ENCODE measurements at places on chromosomes 16 and 17.

DNA sequence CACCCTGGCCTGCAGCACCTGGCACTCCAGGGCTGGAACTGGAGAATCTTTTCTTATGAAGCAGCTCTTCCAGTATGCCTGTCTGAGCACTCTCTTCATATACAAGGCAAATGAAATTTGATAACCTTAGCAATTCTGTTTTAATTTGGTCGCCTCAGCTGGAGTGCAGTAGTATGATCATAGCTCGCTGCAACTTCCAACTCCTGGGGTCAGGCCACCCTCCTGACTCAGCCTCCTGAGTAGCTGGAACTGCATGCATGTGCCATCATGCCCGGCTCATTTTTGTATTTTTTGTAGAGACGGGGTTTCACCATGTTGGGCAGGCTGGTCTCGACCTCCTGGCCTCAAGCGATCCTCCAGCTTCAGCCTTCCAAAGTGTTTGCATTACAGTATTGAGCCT, 140.8 kb upstream of the CHMP6 start:
- DNase-seq: peak; percentile 83

DNA sequence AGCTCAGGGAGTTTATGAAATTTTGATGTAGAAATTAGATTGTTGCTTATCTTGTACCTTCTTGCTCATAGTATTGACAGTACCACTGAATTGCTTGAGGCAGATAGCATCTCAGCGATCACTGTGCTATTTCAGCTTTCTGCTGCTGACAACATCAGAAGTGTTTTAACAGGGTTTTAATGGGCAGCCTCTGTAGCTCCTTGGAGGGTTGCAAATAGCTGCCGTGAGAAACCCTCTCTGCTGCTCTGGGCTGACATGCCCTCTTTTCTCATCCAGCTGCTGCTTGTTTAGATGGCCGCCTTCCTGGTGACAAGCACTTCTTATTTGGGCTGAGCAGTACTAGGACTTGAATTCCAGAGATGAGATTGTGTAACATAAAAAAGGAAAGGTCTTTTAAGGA, 180.2 kb upstream of the TBX2 start:
- no peak for DNase-seq

GRCh38 chr17:494601-495265, 142.1 kb upstream of the RPH3AL start:
- no peak for DNase-seq

DNA sequence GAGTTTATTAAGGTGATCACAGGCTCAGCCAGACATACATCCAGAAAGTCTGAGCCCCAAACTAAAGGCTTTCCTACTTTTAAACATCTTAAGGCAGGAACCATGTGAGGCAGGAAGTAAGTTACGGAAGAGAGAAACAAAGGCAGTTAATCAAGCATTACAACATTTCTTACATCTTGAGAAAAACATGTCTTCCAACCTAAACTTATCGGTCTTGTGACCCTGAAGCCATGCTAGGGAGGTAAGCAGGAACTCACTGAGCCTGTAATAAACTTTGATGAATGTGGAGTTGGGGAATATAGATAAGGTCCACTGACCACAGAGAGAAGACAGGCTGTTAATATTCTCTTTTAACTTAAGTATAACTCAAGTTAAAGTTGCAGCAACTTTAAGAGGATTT, 3.5 kb upstream of the ACSM3 start:
- DNase-seq: no peak

- no peak for DNase-seq
Observed at GRCh38 chr17:72315122-72315913, 194.5 kb downstream of the SOX9 start.

GRCh38 chr16:50093607-50094539, 28.1 kb downstream of the HEATR3 start:
- no peak for DNase-seq

GRCh38 chr17:17790637-17791464, 45.9 kb downstream of the SREBF1 start:
- no peak for DNase-seq

GRCh38 chr17:78974635-78975591, 4.8 kb downstream of the LGALS3BP start:
- peak; percentile 77 for DNase-seq

- no peak for DNase-seq
Observed at GRCh38 chr16:7998789-7999453, 591.4 kb downstream of the TMEM114 start.

- DNase-seq: no peak
Observed at GRCh38 chr17:68867759-68868516, 87.3 kb downstream of the ABCA8 start.

DNA sequence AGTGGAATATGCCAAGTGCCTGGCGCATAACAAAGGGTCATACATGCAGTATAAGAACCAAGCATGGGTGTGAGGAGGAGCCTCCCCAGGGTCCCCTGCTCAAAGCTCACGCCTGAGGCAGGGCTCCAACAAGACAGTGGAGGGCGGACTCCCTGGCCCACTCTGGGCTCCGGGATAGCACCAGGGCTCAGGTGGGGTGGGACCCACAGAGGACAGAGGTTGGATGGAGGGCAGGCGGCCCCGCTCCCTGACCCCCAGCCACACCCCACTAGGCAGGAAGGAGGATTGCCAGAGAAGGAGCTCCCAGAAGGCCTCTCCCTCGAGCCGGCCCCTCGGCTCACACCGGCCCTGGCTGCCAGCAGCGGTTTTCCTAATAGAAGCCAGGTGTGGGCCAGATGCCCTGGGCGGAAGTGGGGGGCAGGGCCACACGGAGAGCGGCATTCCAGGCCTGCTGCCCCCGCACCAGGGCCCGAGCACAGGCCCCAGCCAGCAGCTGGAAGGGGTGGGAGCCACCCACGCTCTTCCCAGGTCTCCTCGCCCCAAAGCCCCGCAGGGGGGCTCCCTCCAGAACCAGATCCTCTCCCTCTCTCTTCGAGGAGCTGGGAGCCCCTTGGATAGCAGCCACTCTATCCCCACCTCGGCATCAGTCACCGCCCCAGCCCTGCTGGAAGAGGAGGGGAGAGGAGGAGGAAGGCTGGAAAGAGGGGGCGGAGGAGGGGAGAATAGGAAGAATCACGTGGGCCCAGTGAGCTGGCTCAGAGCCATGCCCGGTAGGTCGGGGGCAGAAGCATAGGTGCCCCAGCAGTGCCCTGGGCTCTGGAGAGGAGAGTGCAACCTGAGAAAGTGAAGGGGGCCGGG, 21.0 kb downstream of the VASN start:
- DNase-seq: peak; percentile 62

DNA sequence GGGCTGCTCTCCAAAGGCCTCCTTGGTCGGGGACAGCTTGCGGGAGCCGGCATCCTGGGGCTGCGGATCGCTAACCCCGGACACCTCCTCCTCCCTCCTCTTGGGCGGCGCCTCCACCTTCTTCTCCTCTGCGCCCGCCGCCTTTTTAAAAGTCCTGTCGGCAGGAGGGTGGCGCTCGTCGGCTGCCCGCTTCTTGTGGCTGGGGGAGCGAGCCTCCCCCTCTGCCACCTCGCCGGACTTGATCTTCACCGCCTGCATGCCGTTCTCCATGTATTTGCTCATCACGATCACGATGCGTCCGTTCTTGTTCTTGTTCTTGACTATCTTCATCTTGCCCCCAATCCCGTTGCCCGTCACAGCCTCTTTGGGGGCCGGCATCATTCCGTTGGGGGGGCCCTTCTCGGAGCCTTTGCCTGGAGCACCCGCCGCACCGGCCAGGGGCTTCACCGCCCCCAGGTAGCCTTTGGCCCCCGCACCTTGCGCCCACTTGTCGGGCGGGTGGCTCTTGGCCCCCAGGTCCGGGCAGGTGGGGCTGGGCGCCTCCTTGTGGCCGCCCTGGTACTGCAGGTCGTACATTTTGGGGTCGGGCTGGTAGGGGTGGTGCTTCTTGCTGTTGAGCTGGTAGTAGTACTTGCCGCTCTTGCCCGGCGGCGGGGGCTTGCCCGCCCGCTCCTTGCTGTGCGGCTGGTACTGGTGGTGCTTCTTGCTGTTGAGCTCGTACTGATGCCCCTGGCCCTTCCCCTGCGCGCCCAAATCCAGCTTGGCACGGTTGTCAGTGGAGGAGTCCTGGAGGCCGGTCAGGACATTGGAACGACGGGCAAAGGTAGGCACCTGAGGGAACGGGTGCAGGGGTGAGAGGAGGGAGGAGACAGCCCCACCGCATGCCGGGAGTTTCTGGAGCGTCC, 4.4 kb downstream of the CBX4 start:
- no peak for DNase-seq

DNA sequence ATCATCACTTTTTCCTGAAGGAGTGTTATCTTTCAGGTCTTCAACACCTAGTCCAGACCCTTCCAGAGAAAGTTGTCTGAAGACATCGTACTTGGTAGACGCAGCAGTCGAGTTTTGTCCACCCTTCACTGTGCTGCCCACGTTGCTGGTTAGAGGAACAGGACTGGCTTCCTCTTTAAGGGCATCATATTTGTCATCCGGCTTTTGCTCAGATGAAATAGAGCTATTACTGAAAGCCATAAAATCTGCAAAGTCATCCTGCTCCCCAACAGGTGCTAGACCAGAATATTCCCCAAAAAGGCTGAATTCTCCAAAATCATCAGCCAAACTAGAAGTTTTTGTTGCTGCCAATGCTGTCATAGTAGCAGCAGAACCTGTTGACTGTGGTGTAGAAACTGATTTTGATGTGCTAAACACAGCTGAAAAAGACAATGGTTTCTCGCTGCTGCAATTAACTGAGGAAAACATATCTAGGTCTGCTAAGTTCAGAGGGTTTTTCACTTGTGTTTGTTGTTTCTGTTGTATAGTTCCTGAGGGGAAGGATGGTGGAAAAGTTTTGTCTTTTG, 55.7 kb downstream of the SYNRG start:
- no peak for DNase-seq

GRCh38 chr17:50866950-50867362, 802 bp upstream of the TOB1 start:
- DNase-seq: no peak

GRCh38 chr17:50028736-50029120, 27.2 kb upstream of the ITGA3 start:
- DNase-seq: no peak

DNA sequence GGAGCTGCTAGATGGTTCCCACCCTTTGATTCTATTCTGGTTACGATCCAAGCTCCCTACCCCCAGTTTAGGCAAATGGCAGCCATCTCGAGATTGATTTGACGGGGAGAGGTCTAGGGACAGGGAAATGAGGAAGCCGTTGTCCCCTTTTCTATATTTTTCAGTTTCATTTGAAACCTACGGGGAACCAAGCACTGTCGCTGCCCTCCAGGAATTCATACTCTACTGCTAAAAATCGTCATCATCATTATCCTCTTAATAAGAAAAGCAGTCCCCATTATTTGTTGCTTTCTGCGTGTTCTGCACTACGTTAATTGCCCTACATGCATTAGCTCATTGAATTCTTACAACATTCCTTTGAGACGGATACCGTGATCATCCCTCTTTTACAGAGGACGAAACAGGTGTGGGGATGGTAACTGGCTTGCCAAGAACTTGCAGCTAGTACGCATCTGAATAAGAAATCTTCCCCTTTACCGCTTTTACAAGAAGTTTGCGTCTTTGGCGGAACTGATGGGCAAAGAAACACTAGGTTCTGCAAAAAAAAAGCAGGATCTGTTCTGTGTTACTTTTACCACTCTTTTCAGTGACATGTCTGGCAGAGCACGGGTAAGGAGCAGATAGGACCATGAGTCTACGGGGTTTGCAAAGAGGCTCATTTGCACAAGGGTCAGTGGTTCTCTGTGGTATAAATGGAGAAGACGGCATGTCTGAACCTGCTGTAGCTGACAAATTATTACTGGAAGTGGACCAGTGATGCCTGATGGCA, 1.1 kb downstream of the CCP110 start:
- peak; percentile 77 for DNase-seq

- no peak for DNase-seq
Observed at GRCh38 chr16:79367822-79368221, 232.7 kb downstream of the MAF start.

GRCh38 chr16:30903596-30903995, 7.2 kb downstream of the CTF1 start:
- no peak for DNase-seq

- no peak for DNase-seq
Observed at GRCh38 chr16:16945207-16945606, 525.6 kb downstream of the XYLT1 start.

DNA sequence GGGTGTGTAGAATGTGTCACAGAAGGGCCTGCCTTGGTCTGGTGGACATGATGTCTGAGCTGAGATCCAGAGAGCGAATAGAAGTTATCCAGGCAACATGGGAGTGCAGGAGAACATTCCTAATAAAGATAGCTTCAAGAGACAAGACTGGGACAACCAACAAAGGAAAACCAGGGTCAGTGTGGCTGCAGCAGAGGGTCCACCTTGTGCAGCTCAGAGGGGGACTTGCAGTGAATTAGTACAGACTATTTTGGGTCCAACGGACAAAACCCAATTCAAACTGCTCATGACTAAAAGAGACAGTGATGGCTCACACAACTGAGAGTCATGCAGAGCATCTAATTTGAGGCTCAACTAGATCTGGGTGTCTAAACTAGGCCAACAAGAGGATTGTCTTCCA, 192.1 kb downstream of the CBLN1 start:
- no peak for DNase-seq

GRCh38 chr17:51402899-51403298, 142.6 kb downstream of the UTP18 start:
- DNase-seq: no peak

DNA sequence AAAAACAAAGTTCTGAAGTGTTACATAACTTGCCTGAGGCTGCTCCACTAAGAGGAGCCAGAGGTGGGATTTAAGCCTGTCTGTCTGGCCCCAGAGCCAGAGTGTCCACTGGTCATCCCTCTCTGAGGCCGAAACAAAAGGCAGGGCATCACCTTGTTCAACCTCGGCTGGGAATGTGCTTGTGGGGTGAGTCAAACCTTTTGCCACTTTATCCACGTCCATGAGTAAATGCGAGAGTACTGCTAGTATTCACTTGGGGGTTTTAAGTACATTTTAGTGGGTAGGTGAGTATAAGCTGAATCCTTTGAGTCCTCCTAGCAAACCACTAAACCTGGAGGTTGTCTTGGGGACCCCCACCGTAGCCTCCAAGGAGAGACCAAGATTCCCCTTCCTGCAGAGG, 103.5 kb downstream of the STX8 start:
- DNase-seq: no peak

- no peak for DNase-seq
Observed at GRCh38 chr16:2226918-2227317, 3.5 kb downstream of the E4F1 start.

DNA sequence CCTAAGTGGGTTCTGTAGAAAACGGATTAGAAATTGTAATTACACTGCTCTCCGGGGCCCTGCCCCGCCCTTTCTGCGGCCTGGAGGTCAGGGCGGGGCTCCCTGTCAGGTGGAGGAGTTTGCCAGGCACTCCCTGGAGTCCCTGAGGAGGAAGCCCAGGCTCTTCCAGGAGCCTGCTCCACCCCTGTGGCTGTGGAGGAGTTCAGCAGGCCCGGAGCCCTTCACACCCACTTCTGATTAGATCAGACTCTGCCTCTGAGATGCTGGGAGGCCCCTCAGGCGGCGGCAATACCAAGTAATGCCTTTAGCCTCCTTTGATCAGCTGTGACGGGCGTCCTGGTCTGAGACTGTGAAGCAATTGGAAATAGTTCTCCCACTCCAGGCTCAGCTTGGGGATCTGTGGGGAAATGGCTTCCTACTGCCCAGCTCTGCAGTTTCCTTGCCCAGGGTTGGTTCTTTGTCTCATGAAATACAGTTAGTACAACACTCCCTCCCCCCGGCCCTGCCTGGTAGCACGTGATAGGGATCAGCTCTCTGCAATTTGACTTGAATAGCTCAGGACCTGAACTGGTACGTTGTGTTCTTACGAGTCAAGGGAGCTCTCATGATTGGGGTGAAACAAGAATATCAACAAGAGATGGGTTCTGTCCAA, 22.3 kb downstream of the BAIAP2 start:
- peak; percentile 79 for DNase-seq

All from bronchial epithelial cell (primary cell).